ENCODE measurements at places on chromosomes 11 and 22.

DNA sequence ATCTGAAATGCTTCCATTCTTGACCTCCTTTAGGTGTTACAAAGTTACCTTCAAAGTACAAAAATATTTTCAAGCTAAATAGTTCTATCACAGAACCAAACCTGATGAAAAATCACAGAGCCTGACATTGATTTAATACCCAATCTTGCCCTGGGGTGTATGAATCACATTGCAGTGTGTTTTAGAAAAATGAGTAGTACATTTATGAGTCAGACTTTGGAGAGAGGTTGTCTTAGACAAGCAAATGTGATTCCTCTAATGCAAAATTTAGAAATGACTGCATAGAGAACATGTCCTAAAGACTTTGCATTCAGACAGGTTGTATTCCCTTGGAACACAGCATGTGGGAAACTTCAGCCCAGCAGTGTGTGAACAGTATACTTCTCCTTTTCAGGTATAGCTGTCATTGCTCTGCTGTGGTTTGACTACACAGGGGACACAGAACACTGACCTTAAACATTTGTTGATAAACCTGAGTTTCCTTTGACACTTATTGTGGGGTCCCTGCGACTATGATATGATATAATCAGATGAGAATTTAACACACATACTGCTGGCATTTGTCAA lies 972.1 kb downstream of the JRKL start:
- no peak for DNase-seq

DNA sequence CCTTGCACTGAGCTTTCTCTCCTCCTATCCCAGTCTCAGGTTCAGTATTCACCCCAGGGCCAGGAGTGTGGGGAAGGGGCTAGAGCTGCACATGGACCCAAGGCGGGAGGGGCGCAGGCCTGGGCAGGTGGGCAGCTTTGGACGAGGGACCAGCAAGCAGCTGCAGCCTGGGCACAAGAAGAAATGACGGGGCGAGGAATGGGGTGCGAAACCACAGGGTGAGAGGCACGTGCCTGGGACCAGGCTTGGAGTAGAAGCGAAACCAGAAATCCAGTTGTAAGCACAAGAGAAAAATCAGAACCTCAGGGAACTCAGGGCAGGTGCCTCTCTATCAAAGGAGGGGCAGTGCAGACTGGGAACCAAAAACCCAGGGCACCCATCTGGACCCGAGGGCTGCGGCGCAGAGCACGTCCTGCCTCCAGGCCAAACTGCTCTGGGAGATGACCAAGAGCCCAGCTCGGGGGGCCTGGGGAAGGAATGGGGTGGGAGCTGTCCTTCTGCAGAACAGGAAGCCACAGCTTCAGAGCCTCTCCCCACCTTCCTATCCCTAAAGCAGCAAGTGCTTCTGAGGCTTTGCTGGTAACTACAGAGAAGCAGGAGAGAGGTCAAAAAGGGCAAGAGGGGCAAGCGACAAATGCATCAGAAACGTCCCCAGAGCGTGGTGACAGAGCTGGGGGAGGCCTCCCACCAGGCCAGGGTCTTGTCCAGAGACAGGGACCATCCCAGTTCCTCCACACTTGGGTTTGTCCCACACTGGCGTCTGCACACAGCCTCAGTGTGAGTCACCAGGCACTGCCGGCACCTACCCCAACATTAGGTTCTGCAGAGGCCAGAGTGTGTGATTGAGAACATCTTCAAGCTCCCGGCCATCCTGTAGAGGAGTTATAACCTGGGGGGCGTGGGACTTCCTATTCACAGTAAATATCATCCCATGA lies 18.3 kb upstream of the TMPRSS4 start:
- DNase-seq: no peak

DNA sequence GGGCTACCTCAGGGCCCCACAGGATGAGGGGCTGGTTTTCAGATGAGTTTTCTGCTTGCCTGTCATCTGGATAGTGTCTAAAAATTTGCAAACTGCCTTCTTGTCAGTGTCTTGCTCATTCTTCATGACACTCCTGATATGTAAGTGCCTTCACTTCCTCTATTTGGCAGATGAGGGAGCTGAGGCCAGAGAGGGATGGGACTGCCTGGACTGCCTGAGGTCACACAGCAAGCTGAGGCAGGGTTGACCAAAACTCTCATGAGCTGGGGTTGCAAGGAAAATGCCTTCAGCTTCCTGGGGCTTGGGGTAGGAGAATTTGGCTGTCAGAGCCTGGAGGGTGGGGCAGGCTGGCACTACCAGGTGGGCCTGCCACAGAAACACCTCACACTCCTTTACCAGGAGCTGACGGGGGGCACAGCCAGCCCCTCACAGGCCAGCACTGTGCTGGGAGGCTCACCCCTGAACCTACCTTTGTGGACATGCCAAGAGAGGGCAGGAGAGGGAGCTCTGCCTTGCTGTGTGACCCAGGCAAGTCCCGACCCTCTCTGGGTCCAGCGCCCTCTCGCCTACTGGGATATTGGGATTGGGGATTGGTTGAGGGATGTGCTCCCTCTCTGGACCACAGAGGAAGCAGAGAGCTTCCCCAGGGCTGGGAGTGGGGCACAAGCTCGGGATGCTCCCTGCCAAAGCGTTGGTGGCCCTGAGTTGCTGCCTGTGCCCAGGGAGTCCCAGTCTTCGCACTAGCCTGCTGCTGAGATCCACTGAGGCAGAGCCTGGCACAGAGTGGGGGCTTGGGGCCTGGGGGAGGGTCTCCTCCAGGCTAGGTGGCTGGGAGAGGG lies 1.9 kb upstream of the P2RY6 start:
- DNase-seq: no peak

DNA sequence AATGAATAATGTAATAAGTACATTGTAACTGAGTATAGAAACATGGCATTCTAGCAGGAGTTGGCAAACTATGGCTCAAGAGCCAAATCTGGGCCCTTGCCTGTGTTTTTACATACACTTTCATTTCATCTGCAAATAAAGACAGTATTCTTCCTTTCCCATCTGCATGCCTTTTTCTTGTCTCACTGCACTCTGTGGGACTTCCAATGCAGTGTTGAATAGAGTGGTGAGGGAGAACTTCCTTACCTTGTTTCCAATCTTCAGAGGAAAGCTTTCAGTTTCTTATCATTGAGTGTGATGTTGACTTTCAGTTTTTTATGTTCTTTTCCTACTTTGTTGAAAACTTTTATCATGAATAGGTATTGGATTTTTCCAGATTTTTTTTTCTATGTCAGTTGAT lies 82.1 kb downstream of the USP47 start:
- peak; percentile 8 for DNase-seq

- DNase-seq: no peak
Measured at GRCh38 chr11:61922539-61922938, 5.2 kb upstream of the RAB3IL1 start.

- DNase-seq: no peak
Measured at GRCh38 chr11:57787006-57787604, 25.5 kb downstream of the CTNND1 start.

DNA sequence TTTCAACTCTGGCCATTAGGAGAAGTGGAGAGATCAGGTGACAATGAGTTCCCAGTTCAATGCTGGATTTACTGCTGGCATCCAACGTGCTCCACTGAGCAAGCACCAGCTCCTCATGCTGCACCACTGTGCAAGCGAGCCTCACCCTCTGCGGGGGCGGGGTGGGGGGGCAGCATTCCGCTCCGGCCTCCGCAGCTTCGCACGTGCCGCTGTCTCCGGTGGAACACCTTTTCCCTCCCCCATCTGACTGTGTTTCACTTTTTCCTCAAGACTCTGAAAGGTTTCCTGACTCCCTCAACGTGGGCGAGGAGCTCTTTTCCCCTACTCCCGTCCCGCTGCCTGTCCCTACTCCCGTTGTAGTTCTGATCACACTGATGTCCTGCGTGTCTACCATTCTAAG lies 835 bp upstream of the RHOD start:
- no peak for DNase-seq

DNA sequence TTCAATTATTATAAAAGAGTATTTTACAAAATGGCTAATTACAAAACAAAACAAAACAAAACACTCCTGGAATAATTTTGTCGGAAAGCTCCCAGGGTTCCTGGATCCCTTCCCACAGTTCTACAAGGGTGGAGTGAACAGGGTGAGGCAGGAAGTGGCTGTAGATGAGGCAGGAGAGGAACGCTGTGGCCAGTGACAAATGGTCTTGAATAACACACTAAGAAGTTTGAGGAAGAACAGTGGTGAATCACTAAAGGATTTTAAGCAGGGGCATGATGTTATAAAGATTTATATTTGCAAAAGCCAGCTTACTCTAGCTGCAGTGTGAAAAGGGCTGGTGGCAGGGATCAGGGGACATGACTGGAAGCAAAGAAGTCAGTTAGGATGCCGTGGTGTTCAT lies 33.8 kb upstream of the APOA1 start:
- DNase-seq: no peak

- no peak for DNase-seq
Measured at GRCh38 chr11:123815122-123815521, 9.0 kb upstream of the OR6M1 start.

- DNase-seq: no peak
Measured at GRCh38 chr11:10979529-10979928, 121.7 kb upstream of the ZBED5 start.

DNA sequence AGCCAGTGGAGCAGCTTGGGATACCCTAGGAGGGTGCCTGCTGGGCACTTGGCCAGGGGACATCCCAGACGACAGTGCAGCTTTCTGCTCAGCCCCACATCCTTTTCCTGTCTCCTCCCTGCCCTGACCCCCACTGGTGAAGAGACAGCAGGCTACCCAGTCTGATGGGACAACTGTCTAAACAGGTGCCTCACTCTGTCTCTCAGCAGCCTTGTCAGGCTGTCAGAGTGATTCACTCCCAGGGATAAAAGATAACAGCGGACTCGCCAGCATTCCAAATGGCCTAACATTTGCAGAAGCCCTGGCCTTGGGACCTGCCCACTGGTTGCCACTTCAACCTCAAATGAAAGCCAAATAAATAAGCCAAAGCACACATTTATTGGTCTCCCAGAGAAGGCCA lies 318.6 kb upstream of the PLET1 start:
- no peak for DNase-seq

- no peak for DNase-seq
Measured at GRCh38 chr11:131370901-131371790, 731 bp downstream of the NTM start.

- no peak for DNase-seq
Measured at GRCh38 chr22:49761836-49762235, 65.8 kb downstream of the BRD1 start.

GRCh38 chr22:49849161-49850020 lies 4.3 kb upstream of the ZBED4 start:
- no peak for DNase-seq

GRCh38 chr11:4190098-4190497 lies 95.5 kb downstream of the RRM1 start:
- DNase-seq: no peak

DNA sequence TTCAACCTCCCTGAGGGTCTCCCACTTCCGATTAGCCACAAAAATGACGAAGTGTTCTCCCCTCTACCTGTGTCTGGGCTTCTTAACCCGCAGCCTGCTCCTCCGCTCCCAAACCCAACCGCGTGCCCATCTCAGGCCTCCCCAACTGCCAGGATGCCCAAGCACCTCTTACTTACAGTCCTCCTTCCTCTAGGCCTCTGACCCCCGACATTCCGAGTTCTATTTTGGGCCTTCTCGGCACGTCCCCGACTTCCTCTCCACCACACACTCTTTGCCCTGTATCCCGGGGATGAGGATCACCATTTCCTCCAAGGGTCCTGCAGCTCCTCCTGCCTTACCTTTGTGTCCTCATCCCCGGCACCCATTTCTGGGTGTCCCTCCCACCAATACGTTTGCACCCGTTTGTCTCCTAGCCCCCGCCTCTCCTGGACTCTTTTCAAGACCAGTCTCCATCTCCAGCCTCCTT lies 388 bp upstream of the MUS81 start:
- no peak for DNase-seq

DNA sequence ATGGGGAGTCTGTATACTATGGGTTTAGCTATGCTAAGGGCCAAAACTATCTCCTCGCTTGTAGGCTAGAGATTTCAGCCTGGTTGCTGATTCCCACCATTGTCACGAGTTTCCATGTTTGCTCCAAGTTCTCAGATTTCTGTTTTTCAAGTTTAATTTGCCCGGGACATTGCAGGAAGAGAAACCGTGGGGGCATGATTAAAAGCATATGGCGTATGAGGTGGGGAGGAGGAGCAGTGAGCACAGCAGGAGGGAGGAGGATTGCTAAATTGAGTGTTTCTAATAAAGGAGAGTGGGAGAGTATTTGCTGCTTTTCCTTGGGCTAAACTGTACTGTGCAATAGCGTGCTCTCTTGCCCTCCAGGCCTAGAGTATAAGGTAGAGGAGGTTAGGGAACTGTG lies 558.4 kb downstream of the METTL15 start:
- DNase-seq: no peak

DNA sequence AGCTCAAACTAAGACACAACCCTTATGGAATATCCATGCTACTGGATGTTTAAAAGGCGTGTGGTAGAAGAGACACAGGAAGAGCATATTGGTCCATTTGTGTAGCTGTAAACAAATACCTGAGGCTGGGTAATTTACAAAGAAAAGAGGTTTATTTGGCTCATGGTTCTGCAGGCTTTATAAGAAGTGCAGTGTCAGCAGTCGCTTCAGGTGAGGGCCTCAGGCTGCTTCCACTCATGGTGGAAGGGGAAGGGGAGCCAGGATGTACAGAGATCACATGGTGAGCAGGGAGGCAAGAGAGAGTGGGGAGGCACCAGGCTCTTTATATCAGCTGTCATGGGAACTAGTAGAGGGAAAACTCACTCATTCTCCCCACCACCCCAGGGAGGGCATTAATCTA lies 31.8 kb upstream of the CSNK2A3 start:
- DNase-seq: no peak

GRCh38 chr22:39995393-39996252 lies 869 bp downstream of the FAM83F start:
- no peak for DNase-seq

- no peak for DNase-seq
Measured at GRCh38 chr11:11731311-11732083, 109.7 kb upstream of the GALNT18 start.

GRCh38 chr11:44564670-44565210 lies 723 bp upstream of the CD82 start:
- DNase-seq: no peak

- DNase-seq: no peak
Measured at GRCh38 chr11:95108671-95109551, 19.3 kb downstream of the ENDOD1 start.

DNA sequence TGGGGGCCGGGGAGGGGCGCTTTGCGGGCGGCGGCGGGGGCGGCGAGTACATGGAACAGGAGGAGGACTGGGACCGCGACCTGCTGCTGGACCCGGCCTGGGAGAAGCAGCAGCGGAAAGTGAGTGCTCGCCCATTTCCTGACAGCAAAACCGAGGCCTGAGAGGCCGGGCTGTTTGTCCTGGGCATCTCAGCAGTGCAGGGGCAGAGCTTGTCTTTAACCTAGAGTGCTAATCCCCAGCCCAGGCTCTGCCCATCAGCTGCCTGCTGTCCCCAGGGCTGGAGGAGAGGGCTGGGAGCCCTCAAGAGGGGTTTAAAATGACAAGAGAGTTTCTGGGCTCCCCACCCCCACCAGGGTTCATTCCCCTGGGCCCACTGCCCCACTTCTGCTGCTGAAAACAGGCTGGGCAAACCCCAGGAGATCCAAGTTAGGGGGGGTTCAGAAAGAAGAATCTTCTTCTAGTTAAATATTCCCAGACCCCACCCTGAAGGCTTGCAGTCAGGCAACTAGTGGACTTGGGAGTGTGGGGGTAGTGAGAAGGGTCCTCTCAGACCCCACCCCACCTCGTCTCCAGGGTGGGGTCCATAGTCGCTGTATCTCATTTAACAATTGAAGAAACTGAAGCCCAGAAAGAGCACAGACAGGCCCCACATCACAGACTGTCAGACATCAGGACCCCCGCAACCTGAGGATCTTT lies 411 bp downstream of the ACTN3 start:
- DNase-seq: no peak

All from SK-MEL-5 (cell line).